H1 (cell line): ENCODE measurements at places on chromosomes 7 and 10. TPM values are rescaled to one million over a fixed set of nuclear protein-coding genes. Genes with fewer than 3 reads are reported as not detected.

DNA sequence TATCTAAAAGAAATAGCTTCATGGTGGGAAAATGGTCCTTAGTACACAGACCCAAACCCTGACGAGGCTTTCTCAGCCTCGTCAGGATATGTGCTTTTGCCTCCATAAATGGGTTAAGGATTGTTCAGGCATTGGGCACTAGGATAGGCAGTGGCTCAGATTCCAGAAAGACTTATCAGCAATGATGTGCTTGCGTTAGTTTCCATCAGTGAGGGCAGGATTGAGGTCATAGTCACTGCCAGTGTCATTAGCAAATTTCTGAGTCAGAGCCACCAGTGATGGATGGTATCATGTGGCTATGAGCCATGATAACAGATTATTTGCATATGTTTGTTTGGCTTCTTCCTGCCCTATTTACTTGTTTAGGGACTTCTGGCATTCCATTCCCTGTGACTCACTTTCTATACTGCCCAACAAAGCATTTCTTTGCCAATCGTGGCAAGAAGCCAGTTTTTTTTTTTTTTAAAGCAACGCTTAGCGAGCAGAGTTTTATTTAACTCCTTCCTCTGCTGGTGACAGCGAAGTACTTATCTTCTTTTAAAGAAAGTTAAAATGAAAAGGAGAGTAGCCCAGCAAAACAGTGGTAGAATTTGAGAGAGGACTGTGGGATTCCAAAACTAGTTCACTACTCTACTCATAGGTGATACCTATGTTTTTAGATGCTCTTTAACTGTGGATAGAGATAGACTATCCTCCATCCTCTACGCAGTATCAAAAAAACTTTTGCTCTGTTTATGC lies 44.4 kb downstream of the MYPN start:
- no peak overlapping the region for H3K4me3 ChIP-seq
- H3K4me1 ChIP-seq, result no peaks in the 10 kb centered on the region; the same call in 1 of the 2 replicates
- H3K36me3 ChIP-seq, result no peaks in the 10 kb centered on the region
- H3K27ac ChIP-seq, result peak overlapping the region; percentile 46; the same call in 1 of the 2 replicates
- H3K27me3 ChIP-seq, result no peaks in the 10 kb centered on the region
- peak; percentile 50 for DNase-seq

GRCh38 chr7:22565315-22565811 lies 65.4 kb upstream of the STEAP1B start:
- H3K36me3 ChIP-seq, result no peaks in the 10 kb centered on the region

DNA sequence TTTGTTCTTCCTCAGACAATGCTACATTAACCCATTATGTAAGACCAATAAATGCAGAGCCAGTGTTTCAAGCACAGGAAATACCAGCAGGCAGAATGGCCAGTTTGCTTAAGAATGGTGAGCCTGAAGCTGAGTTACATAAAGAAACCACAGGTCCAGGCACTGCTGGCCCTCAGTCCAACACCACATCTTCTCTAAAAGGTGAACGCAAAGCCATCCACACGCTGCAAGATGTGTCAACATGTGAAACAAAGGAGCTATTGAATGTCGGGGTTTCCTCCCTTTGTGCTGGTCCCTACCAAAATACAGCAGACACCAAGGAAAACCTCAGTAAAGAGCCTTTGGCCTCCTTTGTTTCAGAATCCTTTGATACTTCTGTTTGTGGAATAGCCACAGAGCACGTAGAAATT lies 63.8 kb downstream of the TASOR2 start:
- no peak overlapping the region for H3K27ac ChIP-seq
- peaks cover 33% of the 10 kb centered on the region for H3K36me3 ChIP-seq
- no peak overlapping the region for H3K4me3 ChIP-seq

GRCh38 chr10:33022090-33022489 lies 64.1 kb upstream of the ITGB1 start:
- no peaks in the 10 kb centered on the region for H3K27me3 ChIP-seq
- H3K4me3 ChIP-seq, result no peak overlapping the region
- DNase-seq, result no peak
- no peak overlapping the region for H3K27ac ChIP-seq
- peaks cover 3% of the 10 kb centered on the region for H3K4me1 ChIP-seq

DNA sequence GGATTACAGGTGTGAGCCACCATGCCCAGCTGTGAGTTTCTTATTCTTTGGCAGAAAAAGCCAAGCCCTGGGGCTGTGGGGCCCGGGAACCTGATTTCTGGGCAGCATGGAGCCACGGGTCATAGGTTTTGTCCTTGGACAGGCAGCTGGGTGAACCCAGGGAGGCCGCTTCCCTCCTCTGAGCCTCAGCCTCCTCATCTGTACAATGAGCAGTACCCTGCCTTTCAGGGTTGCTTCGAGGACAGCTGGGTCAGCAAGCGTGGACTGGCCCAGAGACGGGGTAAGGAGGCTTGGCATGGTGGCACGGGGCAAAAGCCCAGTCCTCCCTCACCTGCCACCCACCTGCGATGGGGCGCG lies 84.1 kb upstream of the GNA12 start:
- no peaks in the 10 kb centered on the region for H3K27me3 ChIP-seq
- no peaks in the 10 kb centered on the region for H3K36me3 ChIP-seq
- H3K4me3 ChIP-seq, result no peak overlapping the region
- H3K4me1 ChIP-seq, result no peaks in the 10 kb centered on the region
- DNase-seq, result no peak
- H3K27ac ChIP-seq, result no peak overlapping the region

DNA sequence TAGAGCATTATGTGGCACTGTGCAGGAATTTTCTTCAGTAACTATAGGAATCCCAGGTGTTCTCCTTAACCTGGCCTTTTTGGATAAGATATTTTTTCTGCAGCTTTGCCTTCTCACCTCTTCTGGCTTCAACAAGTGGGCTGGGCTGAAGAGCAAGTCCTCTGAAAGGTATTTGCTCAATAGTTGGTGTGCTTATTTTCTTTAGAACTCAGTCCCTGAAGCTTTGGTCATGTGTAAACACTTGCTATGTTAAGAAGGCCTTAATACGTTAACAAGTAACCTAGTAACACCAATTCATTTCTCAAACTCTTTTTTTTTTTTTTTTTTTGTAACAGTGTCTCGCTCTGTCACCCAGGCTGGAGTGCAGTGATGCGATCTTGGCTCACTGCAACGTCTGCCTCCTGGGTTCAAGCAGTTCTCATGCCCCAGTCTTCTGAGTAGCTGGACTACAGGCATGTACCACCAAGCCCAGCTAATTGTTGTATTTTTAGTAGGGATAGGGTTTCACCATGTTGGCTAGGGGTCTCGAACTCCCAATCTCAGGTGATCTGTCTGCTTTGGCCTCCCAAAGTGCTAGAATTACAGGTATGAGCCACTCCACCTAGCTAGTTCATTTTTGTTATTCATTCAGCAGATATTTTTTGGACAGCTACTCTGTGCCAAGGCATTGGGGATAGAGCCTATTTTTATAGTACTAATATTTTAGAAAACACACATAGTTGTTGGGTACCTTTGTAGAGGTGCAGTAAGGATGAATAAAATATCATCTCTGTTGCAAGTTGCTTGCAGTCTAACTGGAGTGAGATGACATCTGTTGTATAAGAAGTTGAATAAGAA lies 164.6 kb downstream of the SND1 start:
- H3K36me3 ChIP-seq, result no peaks in the 10 kb centered on the region
- DNase-seq, result no peak
- H3K4me3 ChIP-seq, result no peak overlapping the region
- no peaks in the 10 kb centered on the region for H3K27me3 ChIP-seq
- H3K4me1 ChIP-seq, result peaks cover 15% of the 10 kb centered on the region; the same call in 1 of the 2 replicates

Gene PKD1L1
- 0.35 and 0.46 TPM in 2 replicates for polyA plus RNA-seq

Gene MYPN
- not detected in 2 replicates for polyA plus RNA-seq

Gene ITGB8
- 0.96 and 1.2 TPM in 2 replicates for polyA plus RNA-seq

DNA sequence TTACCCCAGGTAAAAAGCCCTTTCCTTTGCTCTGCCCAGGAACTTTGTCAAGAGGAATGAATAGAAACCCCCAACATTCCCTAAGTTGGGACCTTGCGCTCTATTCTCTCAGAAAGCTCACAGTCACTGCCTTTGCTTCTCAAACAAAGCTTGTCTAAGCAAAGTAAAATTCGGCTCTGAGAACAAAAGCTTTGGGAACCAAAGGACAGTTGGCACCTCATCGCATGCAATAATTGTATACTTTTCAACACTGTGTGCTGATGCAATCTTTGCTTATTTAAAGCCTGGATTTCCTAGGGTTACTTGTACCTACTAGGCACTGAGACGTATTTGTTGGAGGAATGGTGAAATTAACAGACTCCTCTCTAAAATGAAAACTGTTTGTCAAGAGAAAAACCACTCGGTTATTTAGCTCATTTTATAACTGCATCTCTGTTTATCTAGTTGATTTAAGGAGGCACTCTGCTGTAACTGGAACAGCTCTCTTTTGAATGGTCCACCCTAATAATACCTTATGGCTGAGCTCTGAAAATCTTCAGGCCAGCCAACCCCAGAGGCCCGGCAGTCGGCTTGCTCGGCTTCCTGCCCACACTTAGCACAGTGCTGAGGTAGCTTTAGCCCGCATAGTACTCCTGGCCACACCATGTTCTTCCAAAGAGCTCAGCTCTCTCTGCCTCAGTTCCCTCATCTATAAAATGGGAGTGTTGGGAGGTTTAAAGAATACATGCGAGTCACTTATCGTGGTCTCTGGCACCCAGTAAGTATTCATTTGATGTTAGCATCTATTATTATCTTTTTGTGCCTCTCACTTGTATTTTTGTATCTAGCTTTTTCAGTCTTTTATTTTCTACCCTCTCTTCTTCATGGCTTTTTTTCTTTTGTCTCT lies 80.2 kb upstream of the PRR15 start:
- H3K4me1 ChIP-seq, result no peaks in the 10 kb centered on the region
- DNase-seq, result no peak
- H3K4me3 ChIP-seq, result no peak overlapping the region
- H3K27me3 ChIP-seq, result no peaks in the 10 kb centered on the region
- H3K36me3 ChIP-seq, result no peaks in the 10 kb centered on the region

GRCh38 chr7:113268757-113269156 lies 150.4 kb upstream of the SMIM30 start:
- H3K4me3 ChIP-seq, result no peak overlapping the region
- no peaks in the 10 kb centered on the region for H3K27me3 ChIP-seq
- DNase-seq, result no peak
- no peak overlapping the region for H3K27ac ChIP-seq
- H3K4me1 ChIP-seq, result no peaks in the 10 kb centered on the region

GRCh38 chr10:122271076-122271475 lies at the start of gene BTBD16:
Gene BTBD16, plus strand, starts transcription at chr10:122271296. Its CDS starts 3,786 bp downstream, at chr10:122275082.
- H3K4me3 ChIP-seq, result no peak within 1 kb of the TSS
- no peak within 1 kb of the TSS for H3K27ac ChIP-seq
- DNase-seq, result no peak
- H3K36me3 ChIP-seq, result no peaks in the 10 kb centered on the region
- H3K27me3 ChIP-seq, result no peaks in the 10 kb centered on the region; the same call in 1 of the 2 replicates

Gene RNLS
- 10.1 and 12.7 TPM in 2 replicates for polyA plus RNA-seq

GRCh38 chr7:133478591-133479135 lies 225.8 kb downstream of the EXOC4 start:
- H3K4me3 ChIP-seq, result no peak overlapping the region
- DNase-seq, result no peak
- H3K36me3 ChIP-seq, result no peaks in the 10 kb centered on the region; the same call in 1 of the 2 replicates
- H3K4me1 ChIP-seq, result no peaks in the 10 kb centered on the region

- H3K27ac ChIP-seq, result no peak overlapping the region
- peaks cover 17% of the 10 kb centered on the region; the same call in 1 of the 2 replicates for H3K36me3 ChIP-seq
- no peaks in the 10 kb centered on the region for H3K27me3 ChIP-seq
These were observed 15.7 kb downstream of the ANLN start for GRCh38 chr7:36405409-36405803.
